ENCODE measurements at places on chromosomes 6 and 20. TPM values are rescaled to one million over a fixed set of nuclear protein-coding genes. Genes with fewer than 3 reads are reported as not detected.

GRCh38 chr6:41021832-41022231, 17.2 kb downstream of the UNC5CL start:
- DNase-seq, result no peak

Gene RAB44
- total RNA-seq, result not detected

Gene TRIM15
- not detected for total RNA-seq

- DNase-seq, result no peak
These were observed 624.7 kb downstream of the UTRN start for GRCh38 chr6:144909753-144910285.

Gene PCSK2
- total RNA-seq, result 0.86 TPM

Gene APCDD1L
- total RNA-seq, result 0.54 TPM

- no peak for DNase-seq
These were observed 83.6 kb downstream of the TMEM170B start for GRCh38 chr6:11621119-11621518.

- DNase-seq, result peak; percentile 43
These were observed 8.5 kb downstream of the TFEB start for GRCh38 chr6:41726876-41727275.

Gene RAET1L
- total RNA-seq, result not detected

Gene TMEM170B
- 4.5 TPM for total RNA-seq

DNA sequence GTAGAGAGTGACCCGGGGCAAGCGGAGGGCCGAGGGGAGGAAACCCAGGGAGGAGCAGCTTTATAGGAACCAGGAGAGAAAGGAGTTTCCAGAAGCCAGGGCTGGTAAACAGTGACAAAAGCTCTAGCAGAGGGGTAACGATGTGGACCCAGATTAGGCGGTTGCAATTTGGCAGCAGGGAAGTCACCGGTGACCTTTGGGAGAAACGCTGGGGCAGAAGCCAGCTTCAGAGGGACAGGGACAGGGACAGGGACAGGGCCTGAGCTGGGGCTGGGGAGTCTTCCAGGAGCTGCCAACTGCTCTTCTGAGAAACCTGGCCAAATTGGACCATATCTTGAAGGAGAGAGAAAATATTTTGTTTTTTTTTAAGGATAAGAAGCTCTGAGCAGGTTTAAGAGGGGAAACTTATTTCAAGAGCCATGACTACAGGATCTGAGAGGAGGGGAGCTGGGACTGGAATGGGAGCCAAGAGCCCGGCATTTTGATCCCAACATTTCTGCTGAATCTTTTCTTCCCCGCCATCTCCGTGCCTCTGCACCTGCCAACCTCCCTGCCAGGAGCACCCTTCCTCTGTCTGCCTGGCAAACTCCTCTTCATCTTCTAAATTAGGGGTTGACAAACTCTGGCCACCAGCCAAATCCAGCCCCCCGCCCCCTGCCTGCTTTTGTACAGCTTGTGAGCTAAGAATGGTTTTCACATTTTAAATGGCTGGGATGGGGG, 22.6 kb upstream of the PREX1 start:
- no peak for DNase-seq

DNA sequence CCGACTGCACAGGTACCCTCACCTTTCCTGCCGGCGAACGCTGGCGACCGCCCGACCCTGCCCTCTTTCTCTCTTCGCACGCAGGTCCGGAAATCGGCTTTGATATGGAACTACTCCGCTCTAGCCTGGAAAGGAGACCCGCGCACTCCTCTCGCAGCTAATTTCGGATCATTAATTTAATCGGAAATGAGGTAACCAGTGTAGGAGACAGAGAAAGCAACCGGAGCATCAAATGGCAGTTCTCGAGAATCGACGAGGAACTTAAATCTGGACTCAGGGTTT, 949 bp upstream of the ATXN1 start:
- no peak for DNase-seq

DNA sequence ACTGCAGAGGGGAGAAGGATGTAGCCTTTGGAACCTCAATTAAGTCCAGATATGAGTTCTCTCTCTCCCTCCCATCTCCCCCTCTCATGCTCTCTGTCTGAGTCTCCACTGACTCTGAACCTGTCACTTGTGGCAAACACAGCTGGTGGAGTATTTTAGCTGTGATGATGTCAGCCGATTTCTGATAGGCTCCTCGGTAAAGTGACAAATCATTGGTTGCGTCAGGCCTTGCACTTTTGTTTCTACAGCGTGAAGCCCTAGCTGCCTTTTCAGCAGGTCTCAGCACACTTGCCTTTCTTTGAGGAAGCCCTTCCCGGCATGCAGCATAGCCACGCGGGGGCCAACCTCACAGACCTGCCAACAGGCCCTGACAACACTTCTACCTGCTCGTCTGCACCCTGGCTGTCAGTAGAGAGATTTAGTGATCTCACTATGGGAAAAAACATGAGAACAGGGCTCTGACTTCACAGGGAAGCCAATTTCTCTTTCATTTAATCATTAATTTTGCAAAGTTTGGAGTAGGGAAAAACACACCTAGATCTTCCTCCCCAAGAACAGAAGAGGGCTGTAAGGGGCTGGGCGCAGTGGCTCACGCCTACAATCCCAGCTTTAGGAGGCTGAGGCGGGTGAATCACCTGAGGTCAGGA, 84.4 kb downstream of the GMPR start:
- DNase-seq, result peak; percentile 74

Gene GJA10
- not detected for total RNA-seq

Gene BANF2
- not detected for total RNA-seq

- no peak for DNase-seq
These were observed 44.1 kb upstream of the MOXD1 start for GRCh38 chr6:132445201-132445951.

- no peak for DNase-seq
These were observed 118.9 kb upstream of the PMEPA1 start for GRCh38 chr20:57828696-57829095.

- no peak for DNase-seq
These were observed 47.8 kb downstream of the ARHGAP40 start for GRCh38 chr20:38649275-38649891.

Gene OR2H2
- not detected for total RNA-seq
